ENCODE measurements at places on chromosomes 1 and 21.

- no peak for DNase-seq
These were observed 361.7 kb upstream of the SGIP1 start for GRCh38 chr1:66172272-66172671.

DNA sequence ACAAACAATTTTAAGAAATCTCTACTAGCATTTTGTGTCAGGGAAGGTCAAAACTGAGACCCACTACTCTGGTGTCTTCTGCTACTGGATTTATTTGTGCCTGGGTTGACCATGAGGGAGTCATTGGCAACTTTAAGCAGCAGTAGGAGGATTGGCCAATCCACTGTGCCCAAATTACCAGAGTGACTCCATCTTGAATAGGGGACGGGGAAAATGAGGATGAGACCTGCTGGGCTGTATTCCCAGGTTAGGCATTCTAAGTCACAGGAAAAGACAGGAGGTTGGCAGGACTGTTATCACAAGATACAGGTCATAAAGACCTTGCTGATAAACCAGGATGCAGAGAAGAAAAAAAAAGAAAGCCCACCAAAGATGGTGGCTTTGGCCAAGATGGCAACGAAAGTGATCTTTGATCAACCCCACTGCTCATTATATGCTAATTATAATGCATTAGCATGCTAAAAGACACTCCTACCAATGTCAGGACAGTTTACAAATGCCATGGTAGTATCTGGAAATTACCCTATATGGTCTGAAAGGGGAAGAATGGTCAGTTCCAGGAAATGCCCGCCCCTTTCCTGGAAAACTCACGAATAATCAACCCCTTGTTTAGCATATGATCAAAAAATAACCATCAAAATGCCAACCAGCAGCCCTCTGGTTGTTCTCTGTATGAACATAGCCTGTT is 200.9 kb downstream of the LTN1 start:
- no peak for DNase-seq

DNA sequence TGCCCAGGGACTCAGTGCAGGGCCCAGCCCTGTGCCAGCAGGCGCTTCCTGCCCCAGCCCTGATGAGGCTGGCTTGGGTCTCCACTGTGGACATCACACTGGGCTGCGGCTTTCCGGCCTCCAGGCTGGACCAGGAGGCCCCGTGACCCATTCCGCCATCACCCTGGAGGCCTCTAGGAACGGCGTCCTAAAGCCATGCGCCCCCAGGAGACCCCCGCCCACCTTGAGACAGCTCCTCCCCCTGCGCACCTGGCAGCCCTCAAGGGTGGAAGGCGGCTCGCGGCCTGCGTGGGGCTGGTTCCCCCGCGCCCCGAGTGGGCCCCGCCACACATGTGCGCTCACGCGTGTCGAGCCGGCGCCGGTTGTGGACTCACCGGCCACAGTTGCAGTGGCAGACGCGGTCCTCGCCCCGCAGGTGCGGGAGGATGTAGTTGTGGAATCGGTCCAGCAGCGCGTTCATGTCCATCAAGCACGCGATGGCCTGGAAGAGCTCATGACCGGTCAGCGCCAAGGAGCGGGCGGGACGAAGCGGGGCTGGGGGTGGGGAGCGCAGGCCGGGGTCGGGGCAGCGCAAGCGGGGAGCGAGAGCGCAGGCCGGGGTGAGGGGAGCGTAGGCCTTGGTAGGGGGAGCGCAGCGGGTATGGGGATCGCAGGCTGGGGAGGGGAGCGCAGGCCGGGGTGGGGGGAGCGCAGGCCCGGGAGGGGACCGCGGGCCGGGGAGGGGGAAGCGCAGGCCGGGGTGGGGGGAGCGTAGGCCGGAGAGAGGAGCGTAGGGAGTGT is 924 bp downstream of the TMEM240 start:
- no peak for DNase-seq

GRCh38 chr1:26752519-26752918 is 35.2 kb upstream of the PIGV start:
- no peak for DNase-seq

GRCh38 chr1:232477728-232478127 is 152.2 kb downstream of the SIPA1L2 start:
- DNase-seq, result no peak

DNA sequence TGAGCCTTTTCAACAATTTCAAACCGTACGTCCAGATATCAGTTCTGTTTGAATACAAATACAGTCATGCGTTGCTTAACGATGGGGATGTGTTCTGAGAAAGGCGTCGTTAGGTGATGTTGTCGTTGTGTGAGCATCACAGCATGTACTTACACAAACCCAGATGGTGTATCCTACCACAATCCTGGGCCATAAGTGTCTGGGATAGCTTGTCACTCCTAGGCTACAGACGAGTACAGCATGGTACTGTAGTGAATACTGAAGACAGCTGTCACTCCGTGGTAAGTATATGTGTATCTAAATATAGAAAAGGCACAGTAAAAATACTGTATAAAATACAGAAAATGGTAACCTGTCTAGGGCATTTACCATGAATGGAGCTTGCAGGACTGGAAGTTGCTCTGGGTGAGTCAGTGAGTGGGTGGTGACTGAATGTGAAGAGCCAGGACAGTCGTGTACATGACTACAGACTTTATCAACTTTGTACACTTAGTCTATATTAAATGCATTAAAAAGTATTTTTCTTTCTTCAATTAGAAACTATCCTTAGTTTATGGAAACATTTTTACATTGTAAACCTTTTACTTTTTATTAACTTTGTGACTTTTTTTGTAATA is 10.5 kb upstream of the OR2W3 start:
- no peak for DNase-seq

GRCh38 chr1:69269491-69269890 is 298.2 kb upstream of the LRRC7 start:
- no peak for DNase-seq

GRCh38 chr1:39720094-39720999 is 18.3 kb upstream of the PPIE start:
- no peak for DNase-seq

GRCh38 chr1:9722378-9722749 is 70.8 kb downstream of the PIK3CD start:
- DNase-seq, result no peak

- DNase-seq, result no peak
These were observed 4.1 kb downstream of the NRIP1 start for GRCh38 chr21:15060543-15061175.

GRCh38 chr1:93878501-93878888 is 511 bp downstream of the DNTTIP2 start:
- peak; percentile 53 for DNase-seq

DNA sequence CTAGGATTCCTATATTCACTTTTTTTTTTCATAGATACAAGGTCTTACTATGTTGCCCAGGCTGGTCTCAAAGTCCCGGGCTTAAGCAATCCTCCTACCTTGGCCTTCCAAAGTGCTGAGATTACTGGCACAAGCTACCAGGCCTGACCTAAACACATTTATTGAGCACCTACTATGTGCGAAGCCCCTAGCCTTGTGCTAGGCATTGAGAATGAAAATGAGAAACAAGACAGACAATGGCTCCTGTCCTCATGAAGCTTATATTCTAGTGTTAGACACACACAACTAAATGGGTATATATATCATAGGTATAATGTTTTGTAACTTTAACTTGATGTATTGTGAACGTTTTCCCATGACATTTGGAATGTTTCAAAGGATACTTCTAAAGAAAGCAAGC is 11.5 kb downstream of the TMEM50A start:
- DNase-seq, result no peak

DNA sequence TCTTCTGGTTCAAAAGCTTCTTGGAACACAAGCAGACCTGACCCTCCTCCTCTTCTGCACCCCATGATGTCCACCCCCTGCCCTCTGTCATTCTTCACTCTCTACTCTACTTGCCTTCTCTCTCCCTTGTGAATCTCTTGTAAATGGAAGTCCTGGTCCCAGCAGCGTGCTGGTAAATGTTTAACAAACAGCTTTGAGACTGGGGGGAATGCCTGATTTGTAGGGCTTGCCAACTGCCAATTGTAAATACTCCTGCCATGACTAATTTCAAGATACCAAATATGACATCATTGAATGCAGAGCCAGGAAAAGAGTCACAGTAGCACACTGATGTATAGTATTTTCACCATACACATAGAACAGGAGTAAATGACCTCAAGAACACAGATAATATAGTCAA is 40.9 kb upstream of the LRRN2 start:
- no peak for DNase-seq

DNA sequence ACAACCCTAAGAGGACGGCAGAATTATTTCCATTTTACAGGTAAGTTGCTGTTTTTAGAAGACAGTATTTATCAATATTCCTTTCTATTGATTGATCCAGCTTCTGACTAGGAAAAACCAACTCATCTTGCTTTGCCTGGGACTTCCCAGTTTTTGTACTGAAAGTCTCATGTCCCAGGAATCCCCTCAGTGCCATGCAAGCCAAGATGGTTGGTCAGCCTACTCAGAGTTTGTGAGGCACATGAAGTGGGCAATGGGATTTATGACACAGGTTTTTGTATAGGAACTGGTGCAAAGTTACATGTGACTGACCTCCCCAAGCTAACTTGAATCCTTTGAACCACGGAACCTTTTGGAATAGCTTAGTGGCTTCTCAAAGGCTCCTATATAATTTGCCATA is 45.5 kb downstream of the GNG12 start:
- no peak for DNase-seq

DNA sequence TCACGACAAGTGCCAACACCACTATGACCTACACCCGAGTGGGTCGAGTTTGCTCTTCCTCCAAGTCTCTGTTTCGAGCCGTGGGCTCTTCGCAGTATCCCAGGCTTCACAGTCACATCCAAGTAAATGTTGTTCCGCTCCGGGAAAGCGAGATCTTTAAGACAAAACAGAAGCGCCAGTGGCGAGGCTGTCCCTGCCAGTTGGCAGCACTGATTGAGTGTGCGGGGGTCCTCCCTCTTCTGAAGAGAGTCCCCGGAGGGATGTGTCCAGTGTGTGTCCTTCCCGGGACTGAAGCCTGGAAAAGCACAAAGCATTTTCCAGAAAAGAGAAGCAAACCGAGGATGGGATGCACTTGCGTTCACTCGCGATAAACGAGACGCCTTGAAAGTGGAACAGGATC is 158.9 kb downstream of the PRDM16 start:
- DNase-seq, result no peak

DNA sequence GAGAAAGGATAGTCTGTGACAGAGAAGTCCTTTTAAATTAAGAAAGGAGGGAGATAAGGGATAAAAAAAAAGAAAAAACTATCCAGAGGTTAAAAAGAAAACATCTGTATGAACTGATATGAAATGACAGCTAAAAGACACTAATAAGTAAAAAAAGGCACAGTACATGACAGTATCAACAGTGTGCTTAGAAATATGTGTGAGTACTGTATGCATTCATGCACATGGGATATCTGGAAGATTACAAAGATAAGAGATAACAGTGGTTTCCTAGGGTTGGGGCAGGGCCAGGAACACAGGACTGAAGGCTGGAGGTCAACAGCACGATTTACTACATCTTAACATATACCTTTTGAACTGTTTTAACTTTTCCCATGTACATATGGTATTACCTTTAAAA is 13.3 kb downstream of the PTP4A2 start:
- DNase-seq, result no peak

- no peak for DNase-seq
These were observed 144.9 kb upstream of the SOD1 start for GRCh38 chr21:31514598-31514997.

DNA sequence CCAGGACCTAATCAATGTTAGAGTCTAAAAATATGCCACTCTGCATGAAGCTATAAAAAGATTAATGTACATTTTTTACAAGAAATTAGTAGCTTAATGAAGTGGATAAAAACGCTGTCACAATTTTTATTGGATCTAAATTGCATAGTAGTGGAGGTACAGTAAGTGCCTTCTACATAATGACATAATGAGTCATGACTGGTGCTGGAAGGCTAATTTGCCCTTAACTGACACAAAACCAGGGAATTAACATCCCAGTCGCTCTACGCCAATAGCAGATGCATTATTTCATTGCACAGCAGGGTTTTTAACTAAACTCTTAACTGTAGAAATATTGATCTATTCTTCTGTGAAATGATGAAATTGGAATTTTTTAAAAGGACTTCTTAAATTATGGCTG is 33.3 kb downstream of the RRAGC start:
- DNase-seq, result no peak

- peak; percentile 87 for DNase-seq
These were observed 8.7 kb upstream of the PIK3C2B start for GRCh38 chr1:204503122-204503912.

GRCh38 chr1:115890580-115890979 is 49.7 kb upstream of the NHLH2 start:
- DNase-seq, result no peak

GRCh38 chr21:45593162-45594022 is 50.1 kb upstream of the PCBP3 start:
- no peak for DNase-seq

DNA sequence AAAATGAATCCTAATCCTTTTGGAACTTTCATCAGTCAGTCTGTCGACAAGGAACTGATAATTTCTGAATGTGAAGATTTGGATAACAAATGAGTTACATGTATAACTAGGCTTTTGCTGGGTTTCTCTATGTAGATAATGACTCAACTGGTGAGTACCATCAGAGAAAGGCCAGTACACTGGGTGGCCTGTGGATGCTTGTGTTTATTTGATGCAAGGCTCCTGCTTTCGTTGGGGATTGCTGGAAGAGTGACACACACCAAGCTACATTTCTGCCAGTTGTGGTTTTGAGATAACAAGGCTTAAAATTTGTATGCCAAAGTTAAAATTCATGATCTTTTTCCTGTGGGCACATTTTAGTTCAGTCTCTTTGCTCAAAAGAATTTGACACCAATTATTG is 115.7 kb upstream of the UBE2U start:
- DNase-seq, result no peak

GRCh38 chr1:110309767-110310166 is 29.4 kb upstream of the RBM15 start:
- DNase-seq, result no peak

- no peak for DNase-seq
These were observed 79.1 kb downstream of the CACNA1E start for GRCh38 chr1:181562395-181562794.

GRCh38 chr1:92989936-92990583 is 28.8 kb upstream of the DIPK1A start:
- DNase-seq, result no peak

DNA sequence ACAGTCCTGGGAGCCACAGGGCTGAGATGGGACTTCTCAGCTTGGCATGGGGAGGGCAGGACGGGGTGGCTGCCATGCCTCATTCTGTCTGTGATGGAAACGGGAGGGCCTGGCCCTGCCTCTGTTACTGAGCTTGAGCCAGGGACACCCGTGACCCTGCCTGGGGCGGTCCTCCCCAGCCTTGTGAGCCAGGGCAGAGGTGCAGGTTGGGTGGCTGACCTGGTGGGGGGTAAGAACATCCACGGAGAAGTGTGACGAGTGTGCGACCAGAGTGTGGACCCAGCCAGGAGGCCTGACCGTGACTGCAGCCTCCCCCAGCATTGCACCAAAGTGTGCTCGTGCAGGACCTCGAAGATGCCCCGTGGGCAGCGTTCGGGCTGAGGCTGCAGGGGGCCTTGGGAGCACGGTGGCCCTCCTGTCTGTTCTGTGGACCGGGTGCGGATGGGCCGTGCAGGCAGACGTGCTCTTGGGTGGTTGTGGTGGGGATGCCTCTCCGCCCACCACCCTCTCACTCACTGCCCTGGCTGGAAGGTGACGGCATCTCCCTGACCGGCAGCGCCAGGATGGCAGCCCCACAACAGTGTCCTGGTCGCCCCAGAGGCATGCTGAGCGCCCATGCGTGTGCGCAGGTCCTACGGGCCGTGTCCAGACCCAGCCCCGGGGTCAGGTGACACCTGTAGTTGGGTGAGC is 45.4 kb downstream of the SKI start:
- no peak for DNase-seq

GRCh38 chr1:65995336-65995735 is 202.6 kb downstream of the PDE4B start:
- DNase-seq, result no peak
